ENCODE measurements at places on chromosomes 6 and 20.

GRCh38 chr6:111070105-111071005, 16.9 kb upstream of the SLC16A10 start:
- DNase-seq, result no peak
- H3K27ac ChIP-seq, result no peak overlapping the region
- no peak overlapping the region for H3K4me3 ChIP-seq
- H3K36me3 ChIP-seq, result no peaks in the 10 kb centered on the region

GRCh38 chr20:52601295-52601971, 370.7 kb upstream of the TSHZ2 start:
- H3K36me3 ChIP-seq, result no peaks in the 10 kb centered on the region
- no peaks in the 10 kb centered on the region for H3K27me3 ChIP-seq
- no peak overlapping the region for H3K27ac ChIP-seq

DNA sequence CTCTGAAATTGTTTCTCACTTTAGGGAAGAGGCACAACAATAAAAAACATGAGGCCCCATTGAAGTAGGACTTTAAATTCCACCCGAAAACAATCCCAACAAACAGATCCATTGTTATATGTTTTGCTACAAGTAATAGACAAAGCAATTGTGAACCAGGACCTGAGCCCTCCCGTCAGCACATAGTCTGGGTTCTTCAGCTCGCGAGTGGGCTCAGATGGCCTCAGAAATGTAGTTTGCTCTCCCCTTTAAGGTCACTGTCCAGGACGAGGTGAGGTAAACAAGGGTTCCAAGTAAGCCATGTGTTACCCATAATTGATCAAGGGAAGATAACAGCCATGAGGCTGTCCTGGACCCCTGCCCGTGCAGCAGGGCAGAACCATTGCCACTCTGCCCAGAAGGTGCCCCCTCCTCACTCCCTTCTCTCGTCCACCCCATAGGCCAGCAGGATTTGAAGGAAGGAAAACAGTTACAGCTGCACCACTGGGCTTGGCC, 160.1 kb upstream of the QKI start:
- H3K36me3 ChIP-seq, result no peaks in the 10 kb centered on the region
- H3K27me3 ChIP-seq, result no peaks in the 10 kb centered on the region
- no peak overlapping the region for H3K27ac ChIP-seq
- no peak for DNase-seq
- no peak overlapping the region for H3K4me3 ChIP-seq

DNA sequence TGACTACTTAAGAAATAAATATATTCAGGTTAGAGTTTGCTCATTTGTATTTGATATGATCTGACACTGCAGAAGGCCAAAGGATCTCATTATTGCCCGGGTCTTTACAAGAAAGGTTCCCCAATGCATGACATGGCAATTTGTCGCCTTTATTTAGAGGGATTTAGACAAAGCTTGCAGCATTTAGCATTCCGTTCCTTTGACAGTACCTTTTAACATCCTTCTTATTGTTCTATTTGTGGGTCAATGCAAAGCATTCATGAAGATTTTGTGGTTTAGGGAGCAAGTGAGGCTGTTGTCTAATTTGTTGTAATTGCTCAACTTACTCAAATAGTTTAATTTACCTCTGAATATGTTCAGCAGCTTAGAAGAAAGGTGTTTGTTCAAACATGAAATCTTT, 230.8 kb upstream of the FLRT3 start:
- no peaks in the 10 kb centered on the region for H3K36me3 ChIP-seq
- DNase-seq, result no peak
- no peaks in the 10 kb centered on the region for H3K27me3 ChIP-seq
- no peak overlapping the region for H3K4me3 ChIP-seq

- H3K27me3 ChIP-seq, result no peaks in the 10 kb centered on the region
- H3K4me1 ChIP-seq, result no peaks in the 10 kb centered on the region
- no peak overlapping the region for H3K4me3 ChIP-seq
- H3K27ac ChIP-seq, result no peak overlapping the region
- no peaks in the 10 kb centered on the region for H3K36me3 ChIP-seq
- DNase-seq, result no peak
Measured at GRCh38 chr20:39576771-39577170, 614.6 kb downstream of the DHX35 start.

- H3K4me3 ChIP-seq, result no peak overlapping the region
- H3K36me3 ChIP-seq, result no peaks in the 10 kb centered on the region
- DNase-seq, result no peak
- no peak overlapping the region for H3K27ac ChIP-seq
Measured at GRCh38 chr6:136031982-136032381, 180.5 kb downstream of the PDE7B start.

DNA sequence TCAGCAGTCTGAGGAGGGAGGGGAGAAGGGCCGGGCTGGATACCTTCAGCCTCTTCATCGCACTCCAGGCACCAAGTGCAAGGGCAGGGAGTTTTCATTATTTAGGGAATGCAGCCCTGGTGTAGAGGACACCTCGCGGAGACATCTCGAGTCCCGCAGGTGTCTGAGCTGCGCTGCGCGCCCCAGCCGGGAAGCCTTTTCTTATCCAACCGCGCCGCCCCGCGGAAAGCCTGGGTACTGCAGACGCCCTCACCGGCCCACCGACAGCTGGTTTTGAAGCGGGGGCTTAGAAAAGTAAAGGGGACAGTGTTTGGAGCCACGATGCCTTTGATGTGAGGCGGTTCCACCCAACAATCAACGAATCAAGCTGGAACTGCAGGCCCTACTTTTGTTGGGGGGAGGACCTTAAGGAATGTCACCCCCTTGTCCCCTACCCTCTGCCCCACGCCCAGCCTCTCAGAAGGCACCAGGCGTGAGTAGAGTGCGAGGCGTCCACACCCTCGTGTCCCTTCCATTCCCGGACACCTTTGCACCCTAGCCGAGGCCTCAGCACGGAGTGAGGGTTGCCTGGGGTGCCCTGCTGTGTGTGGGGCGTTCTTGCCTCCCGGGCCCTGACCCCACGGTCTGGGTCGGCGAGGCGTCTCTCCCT, 8.6 kb downstream of the NKX2-2 start:
- peaks cover 20% of the 10 kb centered on the region for H3K4me1 ChIP-seq
- no peaks in the 10 kb centered on the region for H3K36me3 ChIP-seq
- peak overlapping the region; percentile 17 for H3K4me3 ChIP-seq
- peaks cover 8% of the 10 kb centered on the region for H3K27me3 ChIP-seq

GRCh38 chr6:42642794-42643193, 79.0 kb downstream of the UBR2 start:
- no peaks in the 10 kb centered on the region for H3K27me3 ChIP-seq
- no peak overlapping the region for H3K4me3 ChIP-seq
- no peak overlapping the region for H3K27ac ChIP-seq
- no peaks in the 10 kb centered on the region for H3K4me1 ChIP-seq

GRCh38 chr6:107489636-107490565, at the start of gene SOBP:
TSS of gene SOBP (plus strand) at chr6:107490117. CDS start at chr6:107490617, 500 bp downstream.
- H3K27ac ChIP-seq, result peak within 1 kb of the TSS; percentile 88
- no peaks in the 10 kb centered on the region for H3K27me3 ChIP-seq
- peaks cover 31% of the 10 kb centered on the region for H3K4me1 ChIP-seq
- no peak for DNase-seq
- peak within 1 kb of the TSS; percentile 72 for H3K4me3 ChIP-seq
- no peaks in the 10 kb centered on the region for H3K36me3 ChIP-seq

- H3K4me1 ChIP-seq, result peaks cover 8% of the 10 kb centered on the region
- no peak overlapping the region for H3K27ac ChIP-seq
- peaks cover 67% of the 10 kb centered on the region for H3K36me3 ChIP-seq
- no peak overlapping the region for H3K4me3 ChIP-seq
- no peak for DNase-seq
- H3K27me3 ChIP-seq, result no peaks in the 10 kb centered on the region
Measured at GRCh38 chr20:46368902-46369268, 37.5 kb downstream of the ELMO2 start.

DNA sequence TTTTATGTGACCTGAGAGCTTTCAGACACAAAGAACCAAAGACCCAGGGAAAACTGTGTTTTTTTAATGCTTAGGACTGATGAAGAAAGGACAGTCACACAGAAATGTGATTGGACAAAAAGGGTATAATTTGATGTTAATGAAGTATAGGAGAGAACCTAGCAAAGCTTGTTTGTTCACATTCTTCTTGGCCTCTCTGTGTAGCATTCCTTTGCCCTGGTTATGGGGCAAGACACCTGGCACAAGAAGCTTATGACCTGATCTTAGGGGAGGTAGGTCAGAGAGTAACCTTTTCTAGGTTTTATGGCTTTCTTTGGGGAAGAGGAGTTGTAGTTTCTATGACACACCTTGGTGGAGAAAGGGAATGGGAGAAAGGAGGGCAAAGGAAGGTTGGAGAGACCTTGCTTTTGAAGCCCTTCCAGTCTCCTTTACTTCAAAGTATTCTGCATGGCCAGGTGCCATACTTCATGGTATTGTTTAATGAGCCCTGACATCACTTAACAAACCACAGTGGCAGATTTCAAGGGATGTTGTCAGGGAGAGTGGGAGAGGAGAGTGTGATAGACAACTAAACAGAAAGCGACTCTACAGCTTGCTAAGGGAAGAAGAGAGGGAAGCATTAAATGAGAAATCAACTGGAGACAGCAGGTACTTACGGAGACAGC, 701.8 kb upstream of the FLRT3 start:
- no peak overlapping the region for H3K4me3 ChIP-seq
- no peaks in the 10 kb centered on the region for H3K36me3 ChIP-seq
- H3K4me1 ChIP-seq, result peaks cover 3% of the 10 kb centered on the region
- DNase-seq, result no peak
- H3K27me3 ChIP-seq, result no peaks in the 10 kb centered on the region

GRCh38 chr20:371755-372542, 8.6 kb upstream of the TRIB3 start:
- peaks cover 18% of the 10 kb centered on the region for H3K4me1 ChIP-seq
- H3K4me3 ChIP-seq, result no peak overlapping the region
- no peaks in the 10 kb centered on the region for H3K27me3 ChIP-seq

DNA sequence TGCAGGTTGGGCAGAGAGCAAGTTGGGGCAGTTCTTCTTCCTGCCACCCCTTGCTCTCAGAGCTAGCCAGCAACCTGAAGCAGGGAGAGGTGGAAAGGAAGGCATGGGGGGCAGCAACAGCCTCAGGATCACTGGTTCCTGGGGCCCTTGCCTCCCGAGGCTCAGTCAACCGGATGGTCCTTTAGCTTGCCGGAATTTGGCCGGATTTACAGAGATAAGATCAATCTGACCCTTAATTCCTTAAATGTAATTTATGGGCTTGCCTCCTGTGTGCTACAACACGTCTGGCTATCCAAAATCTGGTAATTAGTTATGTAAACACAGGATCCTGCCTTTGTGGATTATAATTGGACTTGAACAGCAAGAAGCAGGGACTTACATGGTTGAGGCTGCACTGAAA, 19.5 kb upstream of the TCP11 start:
- no peak overlapping the region for H3K4me3 ChIP-seq
- no peaks in the 10 kb centered on the region for H3K36me3 ChIP-seq
- no peaks in the 10 kb centered on the region for H3K27me3 ChIP-seq
- H3K4me1 ChIP-seq, result peaks cover 6% of the 10 kb centered on the region
- no peak overlapping the region for H3K27ac ChIP-seq
- DNase-seq, result no peak

- no peaks in the 10 kb centered on the region for H3K36me3 ChIP-seq
- no peaks in the 10 kb centered on the region for H3K4me1 ChIP-seq
- no peaks in the 10 kb centered on the region for H3K27me3 ChIP-seq
- H3K27ac ChIP-seq, result no peak overlapping the region
Measured at GRCh38 chr6:4565301-4566250, 210.6 kb upstream of the CDYL start.

DNA sequence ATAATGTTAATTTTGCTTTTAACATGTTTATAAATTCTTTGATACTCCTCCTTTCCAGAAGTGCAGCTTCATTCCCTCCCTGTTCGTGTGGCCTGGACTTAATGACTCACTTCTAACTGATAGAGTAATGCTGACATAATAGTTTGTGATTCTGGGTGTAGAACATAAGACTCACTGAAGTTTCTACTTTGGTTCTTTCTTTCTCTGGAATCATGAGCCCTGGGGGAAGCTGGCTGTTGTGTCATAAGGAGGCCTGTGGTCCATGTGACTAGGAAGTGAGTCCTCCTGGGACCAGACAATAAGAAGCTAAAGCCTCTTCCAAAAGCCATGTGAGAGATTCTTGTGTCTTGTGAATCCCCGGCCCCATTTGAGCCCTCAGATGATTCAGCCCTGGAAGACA, 30.5 kb upstream of the HLA-G start:
- no peaks in the 10 kb centered on the region for H3K27me3 ChIP-seq
- no peak overlapping the region for H3K27ac ChIP-seq
- no peak overlapping the region for H3K4me3 ChIP-seq
- H3K4me1 ChIP-seq, result peaks cover 10% of the 10 kb centered on the region
- no peak for DNase-seq

- no peak overlapping the region for H3K27ac ChIP-seq
- no peaks in the 10 kb centered on the region for H3K36me3 ChIP-seq
- DNase-seq, result no peak
- H3K4me3 ChIP-seq, result no peak overlapping the region
- H3K4me1 ChIP-seq, result peaks cover 6% of the 10 kb centered on the region
- H3K27me3 ChIP-seq, result no peaks in the 10 kb centered on the region
Measured at GRCh38 chr6:16918586-16918985, 157.3 kb upstream of the ATXN1 start.

- H3K27me3 ChIP-seq, result no peaks in the 10 kb centered on the region
- no peak overlapping the region for H3K4me3 ChIP-seq
- peaks cover 22% of the 10 kb centered on the region for H3K4me1 ChIP-seq
- no peaks in the 10 kb centered on the region for H3K36me3 ChIP-seq
- no peak overlapping the region for H3K27ac ChIP-seq
- no peak for DNase-seq
Measured at GRCh38 chr6:150670311-150670710, 70.6 kb downstream of the PLEKHG1 start.

GRCh38 chr20:40686893-40687292, 2.1 kb downstream of the MAFB start:
- H3K4me3 ChIP-seq, result peak overlapping the region; percentile 54
- no peaks in the 10 kb centered on the region for H3K27me3 ChIP-seq
- H3K4me1 ChIP-seq, result peaks cover 40% of the 10 kb centered on the region
- H3K36me3 ChIP-seq, result no peaks in the 10 kb centered on the region
- H3K27ac ChIP-seq, result peak overlapping the region; percentile 87

DNA sequence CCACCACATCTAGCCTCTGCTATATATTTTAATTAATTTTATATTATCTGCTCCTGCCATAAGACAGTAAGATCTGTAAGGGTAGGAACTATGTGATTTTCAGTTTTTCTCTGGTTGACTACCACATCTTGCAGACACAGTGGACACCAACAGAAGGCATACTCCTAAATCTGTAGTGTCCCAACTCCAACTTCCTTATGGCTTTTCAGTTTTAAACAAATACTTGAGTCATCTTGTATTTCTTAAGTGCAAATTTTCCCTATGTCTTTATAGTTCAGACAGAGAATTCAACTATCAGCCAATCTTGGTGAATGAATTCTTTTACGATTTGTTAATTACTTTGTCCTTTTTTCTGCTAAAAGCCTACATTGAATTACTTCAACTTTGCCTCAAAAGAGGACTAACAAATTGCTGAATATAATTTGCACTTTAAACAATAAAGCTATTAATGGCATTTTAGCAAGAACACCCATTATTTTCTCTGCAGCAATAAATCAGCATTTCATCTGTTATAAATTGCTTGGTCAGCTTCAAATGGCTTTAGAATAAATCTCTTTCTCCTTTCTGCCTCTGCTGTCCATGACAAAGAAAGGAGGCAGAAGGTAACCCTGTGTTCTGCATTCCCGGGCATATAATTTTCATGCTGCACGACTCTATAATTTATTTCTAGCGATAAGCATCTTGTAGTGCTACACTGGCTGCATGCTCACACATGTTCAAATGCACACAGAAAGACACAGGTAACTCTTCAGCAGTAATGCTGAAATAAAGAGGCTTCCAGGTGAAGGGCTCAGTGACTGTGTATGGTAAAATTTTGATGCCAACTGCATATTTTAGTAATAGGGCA, 144.8 kb downstream of the BACH2 start:
- no peaks in the 10 kb centered on the region for H3K27me3 ChIP-seq
- DNase-seq, result no peak
- no peak overlapping the region for H3K4me3 ChIP-seq
- no peak overlapping the region for H3K27ac ChIP-seq

GRCh38 chr6:26576407-26576843, 20.3 kb upstream of the ABT1 start:
- H3K27me3 ChIP-seq, result no peaks in the 10 kb centered on the region
- no peaks in the 10 kb centered on the region for H3K36me3 ChIP-seq
- H3K4me1 ChIP-seq, result no peaks in the 10 kb centered on the region
- peak overlapping the region; percentile 16 for H3K4me3 ChIP-seq
- DNase-seq, result no peak
- no peak overlapping the region for H3K27ac ChIP-seq
